Activated naive CD4-positive, alpha-beta T cell treated with Interleukin-2 at 50 U/mL for 16 hours (primary cell): ENCODE measurements at places on chromosomes 16 and 17.
A peak's percentile ranks its signal among the peaks of the same experiment; 100 is the strongest.

DNA sequence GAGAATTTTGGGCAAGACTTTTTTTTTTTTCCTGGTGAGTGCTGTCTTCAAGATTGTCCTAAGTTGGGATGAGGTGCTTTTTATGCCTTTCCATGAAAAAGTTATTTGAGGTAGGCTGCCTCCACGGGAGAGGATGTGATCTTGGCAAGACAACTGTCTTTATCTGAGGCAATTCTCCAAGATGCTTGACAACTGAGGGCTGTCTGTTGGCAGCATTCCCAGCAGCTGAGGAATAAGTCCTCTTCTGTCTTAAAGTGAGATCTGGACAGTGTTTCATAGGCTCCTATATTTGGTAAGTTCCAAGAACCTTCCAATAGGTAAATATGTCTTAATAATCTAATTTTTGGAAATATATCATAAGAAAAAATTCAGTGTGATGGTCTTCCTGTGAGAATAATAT is 662.0 kb downstream of the CDH11 start:
- no peak for DNase-seq

- no peak for DNase-seq
Observed at GRCh38 chr17:8481089-8481488, 45.4 kb downstream of the NDEL1 start.

- DNase-seq: peak; percentile 81
Observed at GRCh38 chr17:42287977-42288802, at the start of gene STAT5A. STAT5A (plus strand) TSS chr17:42288498; CDS start chr17:42289412, 914 bp downstream.

- no peak for DNase-seq
Observed at GRCh38 chr17:9928601-9929333, 23.7 kb upstream of the RCVRN start.

GRCh38 chr17:78769196-78769773 is 12.8 kb downstream of the CYTH1 start:
- DNase-seq: no peak

GRCh38 chr17:50640686-50641351 is 6.1 kb downstream of the ABCC3 start:
- no peak for DNase-seq

- no peak for DNase-seq
Observed at GRCh38 chr16:47060596-47060995, 83.1 kb downstream of the NETO2 start.

DNA sequence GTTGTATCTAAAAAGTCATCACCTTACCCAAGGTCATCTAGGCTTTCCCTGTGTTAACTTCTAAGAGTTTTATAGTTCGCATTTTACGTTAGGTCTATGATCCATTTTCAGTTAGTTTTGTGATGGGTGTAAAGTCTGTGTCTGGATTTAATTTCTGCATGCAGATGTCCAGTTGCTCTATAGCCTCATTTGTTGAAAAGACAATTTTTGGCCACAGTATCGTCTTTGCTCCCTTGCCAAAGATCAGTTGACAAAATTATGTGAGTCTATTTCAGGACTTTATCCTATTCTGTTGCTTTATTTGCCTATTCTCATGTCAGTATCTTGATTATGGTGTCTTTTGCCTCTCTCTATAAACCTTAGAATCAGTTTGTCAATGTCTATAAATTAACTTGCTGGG is 85.1 kb downstream of the METRNL start:
- no peak for DNase-seq

GRCh38 chr16:85364323-85365040 is 248.6 kb upstream of the GSE1 start:
- DNase-seq: no peak

DNA sequence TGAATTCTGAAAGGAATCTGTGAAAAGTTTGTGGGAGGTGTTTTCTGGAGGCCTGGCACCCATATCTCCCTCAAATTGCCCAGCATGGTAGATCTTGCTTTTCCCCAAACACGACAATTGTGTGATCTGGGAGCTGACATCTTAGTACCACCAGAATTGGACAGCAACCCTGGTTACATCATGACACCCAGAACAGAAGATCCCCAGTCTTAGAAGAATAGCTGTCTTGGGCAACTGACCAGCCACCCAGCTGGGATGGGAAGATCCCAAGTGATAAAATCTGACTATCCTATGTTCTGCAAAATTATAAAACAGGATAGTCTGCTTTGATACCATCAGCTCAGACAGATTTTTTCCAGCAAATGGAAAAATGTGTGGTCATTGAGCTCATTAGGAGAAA is 235.3 kb downstream of the CDH13 start:
- DNase-seq: no peak

- DNase-seq: no peak
Observed at GRCh38 chr17:62178579-62178978, 113.5 kb upstream of the MED13 start.

GRCh38 chr16:84751947-84752346 is 52.1 kb downstream of the USP10 start:
- DNase-seq: peak; percentile 39

- no peak for DNase-seq
Observed at GRCh38 chr17:56710986-56711385, 117.5 kb downstream of the NOG start.

- DNase-seq: no peak
Observed at GRCh38 chr17:14741491-14741890, 440.6 kb downstream of the HS3ST3B1 start.

DNA sequence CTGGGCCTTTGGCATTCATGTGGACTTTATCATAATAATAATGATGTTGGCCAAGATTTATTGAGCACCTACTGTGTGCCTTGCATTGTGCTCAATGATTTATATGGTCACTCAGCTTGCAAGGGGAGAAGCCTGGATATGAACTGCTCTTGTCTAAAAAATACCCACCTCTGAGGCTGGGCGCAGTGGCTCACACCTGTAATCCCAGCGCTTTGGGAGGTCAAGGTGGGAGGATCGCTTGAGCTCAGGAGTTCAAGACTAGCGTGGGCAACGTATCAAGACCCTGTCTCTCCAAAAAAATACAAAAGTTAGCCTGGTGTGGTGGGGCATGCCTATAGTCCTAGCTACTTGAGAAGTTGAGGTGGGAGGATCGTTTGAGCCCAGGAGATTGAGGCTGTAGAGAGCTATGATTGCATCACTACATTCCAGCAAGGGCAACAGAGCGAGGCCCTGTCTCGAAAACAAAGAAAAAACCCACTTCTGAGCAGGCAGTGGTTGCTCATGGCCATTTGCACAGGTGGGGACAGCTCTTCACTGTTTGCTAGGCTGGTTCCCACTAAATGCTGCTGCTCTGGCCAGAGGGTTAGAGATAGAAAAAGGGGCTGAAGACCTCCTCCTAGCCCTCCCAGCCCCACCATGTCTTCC is 4.3 kb upstream of the ADGRG1 start:
- no peak for DNase-seq

GRCh38 chr17:74485022-74485743 is 18.7 kb downstream of the CD300A start:
- DNase-seq: no peak

- no peak for DNase-seq
Observed at GRCh38 chr16:9976601-9977000, 205.6 kb downstream of the GRIN2A start.

GRCh38 chr17:29483503-29483902 is 83.3 kb downstream of the ABHD15 start:
- no peak for DNase-seq

- no peak for DNase-seq
Observed at GRCh38 chr17:17491546-17491988, 4.6 kb downstream of the RASD1 start.

DNA sequence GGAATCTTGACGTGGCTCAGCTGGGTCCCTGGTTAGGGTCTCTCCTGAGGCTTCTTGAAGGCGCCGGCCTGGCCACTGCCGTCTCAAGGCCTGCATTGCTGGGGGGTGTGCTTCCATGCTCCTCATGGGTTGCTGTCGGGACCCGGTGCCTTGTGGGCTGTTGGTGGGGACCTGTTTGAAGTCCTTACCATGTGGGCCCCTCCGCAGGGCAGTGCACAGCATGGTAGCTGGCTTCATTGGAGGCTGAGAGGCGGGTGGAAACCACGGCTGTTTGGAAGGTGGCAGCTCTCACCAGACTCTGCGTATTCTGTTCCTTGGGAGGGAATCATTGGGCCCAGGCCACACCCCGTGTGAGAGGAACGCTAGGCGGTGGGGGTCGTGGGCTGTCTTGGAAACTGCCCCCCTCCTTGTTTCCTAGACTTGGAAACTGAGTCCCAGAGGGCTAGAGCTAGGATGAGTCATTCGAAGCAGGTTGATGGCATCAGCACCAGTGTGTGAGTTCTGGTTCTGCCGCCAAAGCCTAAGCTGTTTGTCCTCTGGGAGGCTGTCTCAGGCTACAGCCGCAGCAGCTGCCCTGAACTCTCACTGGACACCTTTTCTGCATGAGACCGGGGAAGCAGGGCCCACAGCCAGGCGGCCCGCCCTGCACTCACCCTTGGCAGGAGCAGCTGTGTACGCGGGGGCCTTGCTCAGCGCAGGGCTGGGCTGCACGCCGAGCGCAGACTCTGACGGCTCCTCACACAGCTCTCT is 35.2 kb downstream of the ZNF750 start:
- no peak for DNase-seq

DNA sequence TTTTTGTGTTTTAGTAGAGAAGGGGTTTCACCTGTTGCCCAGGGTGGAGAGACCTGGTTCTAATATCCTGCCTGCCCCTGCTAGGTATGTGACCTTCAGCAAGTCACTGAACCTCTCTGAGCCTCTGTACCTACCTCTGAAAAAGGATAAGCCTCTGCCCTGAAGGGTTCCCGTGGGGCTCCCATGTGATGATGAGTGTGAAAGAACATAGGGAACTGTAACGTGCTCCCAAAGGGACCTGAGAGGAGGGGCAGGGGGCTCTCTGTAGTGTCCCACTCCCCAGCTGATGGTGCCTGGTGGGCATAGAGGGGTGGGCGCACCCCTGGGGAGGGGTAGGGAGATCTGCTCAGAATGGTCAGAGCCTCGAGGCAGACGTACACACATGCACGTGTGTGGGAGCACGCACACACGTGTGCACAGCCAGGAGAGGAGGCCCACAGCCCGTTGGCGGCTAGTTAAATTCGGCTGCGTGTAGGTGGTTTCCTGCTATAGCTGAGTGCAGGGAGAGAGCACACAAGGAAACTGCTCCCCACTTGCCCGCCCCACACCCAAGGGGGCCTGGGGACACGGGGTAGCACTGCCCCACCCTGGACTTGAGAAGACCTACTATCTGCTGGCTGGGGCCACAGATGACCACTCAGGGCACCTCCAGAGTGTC is 6.7 kb downstream of the KCNH4 start:
- no peak for DNase-seq

GRCh38 chr17:14336418-14336817 is 35.5 kb downstream of the HS3ST3B1 start:
- DNase-seq: no peak

GRCh38 chr17:77373299-77374169 is 232.8 kb downstream of the SEC14L1 start:
- peak; percentile 39 for DNase-seq

- no peak for DNase-seq
Observed at GRCh38 chr17:9813166-9813565, 8.7 kb downstream of the GSG1L2 start.

- DNase-seq: no peak
Observed at GRCh38 chr17:38578229-38579082, 27.3 kb downstream of the SRCIN1 start.

DNA sequence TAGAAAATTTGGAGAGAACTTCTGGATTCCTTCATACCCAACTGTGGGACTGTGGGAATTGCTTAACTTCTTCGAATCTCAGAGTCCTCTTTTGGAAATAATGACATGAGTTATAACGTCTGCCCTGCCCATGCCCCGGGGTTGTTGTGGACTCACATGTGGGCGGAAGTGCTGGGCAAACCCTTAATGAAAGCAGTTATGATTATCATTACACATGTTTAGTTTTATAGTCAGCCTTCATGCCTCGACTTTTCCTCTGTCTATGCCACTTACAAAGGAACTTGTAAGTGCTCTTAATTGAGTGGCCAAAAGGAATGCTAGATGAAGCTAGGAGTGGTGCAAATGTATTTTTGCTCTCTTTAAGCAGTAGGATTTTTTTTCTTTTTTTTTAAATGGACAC is 3.9 kb downstream of the KRT27 start:
- DNase-seq: no peak

DNA sequence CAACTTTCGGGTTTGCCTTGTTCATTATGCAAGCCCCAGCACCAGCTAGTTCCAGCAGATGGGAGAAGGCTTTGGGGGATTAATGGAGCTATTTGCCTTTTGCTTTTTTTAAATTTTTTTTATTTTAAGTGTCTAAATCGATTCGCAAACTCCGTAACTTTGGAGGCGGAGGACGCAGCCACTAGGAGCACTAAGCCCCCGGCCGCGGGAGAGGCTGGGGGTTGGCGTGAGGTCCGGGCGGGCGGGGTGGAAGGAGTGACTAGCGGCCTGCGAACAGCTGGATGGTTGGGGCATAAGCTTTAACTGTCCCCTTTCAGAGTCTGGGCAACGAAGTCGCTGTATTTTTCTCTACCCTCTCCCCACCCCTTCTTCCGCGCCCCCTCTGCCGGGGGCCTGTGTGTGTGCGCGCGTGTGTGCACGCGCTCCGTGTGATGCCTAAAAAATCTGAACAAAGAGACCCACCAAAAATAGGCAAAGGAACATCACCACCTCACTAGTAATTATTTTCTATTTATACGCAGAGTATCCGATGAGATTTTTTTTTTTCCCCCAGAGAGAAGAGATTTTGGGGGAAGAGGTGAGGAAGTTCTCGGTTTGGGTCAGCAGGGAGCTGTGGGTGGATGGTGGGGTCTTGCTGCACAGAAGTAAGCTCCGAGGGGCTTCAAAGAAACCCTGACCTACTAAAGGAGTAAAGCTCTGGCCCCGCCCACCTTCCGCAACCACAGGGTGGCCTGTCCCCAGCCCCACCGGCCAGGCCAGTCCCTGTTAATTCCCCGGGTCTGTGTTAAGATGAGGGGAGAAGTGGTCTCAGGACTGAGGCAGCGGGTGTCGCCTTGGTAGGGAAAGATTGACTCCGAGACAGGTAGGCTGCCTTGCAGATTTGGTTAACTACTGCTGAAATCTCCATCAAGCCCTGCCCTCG is 2.3 kb downstream of the SHISA9 start:
- DNase-seq: no peak

- no peak for DNase-seq
Observed at GRCh38 chr16:81610144-81610842, 165.7 kb downstream of the CMIP start.

DNA sequence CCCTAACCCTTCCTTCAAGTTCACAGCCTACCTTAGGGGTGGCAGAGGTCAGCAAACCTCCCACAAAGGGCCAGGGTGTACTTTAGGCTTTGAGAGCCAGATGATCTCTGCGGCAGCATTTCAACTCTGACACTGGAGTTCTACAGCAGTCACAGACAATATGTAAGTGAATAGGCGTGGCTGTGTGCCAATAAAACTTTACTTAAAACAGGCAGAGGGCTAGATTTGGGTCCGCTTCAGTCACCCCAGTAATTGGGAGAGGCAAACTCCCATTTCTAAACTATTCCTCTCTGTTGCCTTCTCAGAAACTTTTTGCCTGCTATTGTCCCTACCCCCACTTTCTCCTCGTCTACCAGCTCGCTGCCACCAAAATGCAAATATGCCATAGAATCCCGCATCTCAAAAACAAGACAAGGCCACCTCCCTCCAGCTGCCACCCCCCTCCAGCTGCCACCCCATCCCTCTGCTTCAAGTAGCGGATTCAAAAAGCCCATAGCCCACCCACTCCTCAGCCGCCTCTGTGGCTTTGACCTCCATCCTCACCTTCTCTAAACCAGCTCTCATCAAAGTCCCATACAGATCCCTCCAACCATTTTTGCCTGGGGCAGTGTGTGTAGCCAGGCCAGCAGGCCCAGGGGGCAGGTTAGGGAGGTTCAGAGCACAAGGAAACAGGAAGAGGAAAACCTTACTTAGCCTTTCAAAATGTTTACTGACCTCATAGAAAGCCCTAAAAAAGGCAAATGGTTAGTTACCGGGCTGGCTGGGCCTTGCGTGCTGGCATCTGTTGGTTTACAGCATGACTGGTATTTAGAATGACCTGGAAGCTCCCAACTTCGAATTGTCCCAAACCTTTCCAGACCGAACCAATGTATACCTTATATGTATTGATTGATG is 19.9 kb upstream of the DNAH17 start:
- DNase-seq: no peak
